Hematopoietic multipotent progenitor cell treated with erythropoietin and hydrocortisone succinate and interleukin-3 and kit ligand, for 17 days (in vitro differentiated cells): ENCODE measurements at places on chromosomes 13 and 19.

DNA sequence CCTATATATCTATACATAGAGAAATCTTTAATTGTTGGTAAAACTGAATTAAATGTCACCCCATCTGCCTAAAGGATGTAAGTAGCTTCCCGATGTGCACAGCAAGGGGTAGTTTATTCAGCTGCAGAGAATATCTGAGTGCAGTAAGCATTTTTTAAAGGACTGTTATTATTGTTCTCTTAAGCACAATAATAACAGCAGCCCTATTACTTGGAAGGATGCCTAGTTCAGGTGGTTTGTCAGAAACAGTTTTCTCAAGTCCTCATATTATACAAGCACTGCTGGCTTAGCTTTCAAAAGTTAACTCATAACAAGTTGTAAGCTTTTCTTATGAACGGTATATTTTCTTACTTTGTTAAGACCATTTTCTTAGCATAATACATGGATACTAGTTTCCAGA, 142.6 kb downstream of the CRYL1 start:
- no peak for DNase-seq

DNA sequence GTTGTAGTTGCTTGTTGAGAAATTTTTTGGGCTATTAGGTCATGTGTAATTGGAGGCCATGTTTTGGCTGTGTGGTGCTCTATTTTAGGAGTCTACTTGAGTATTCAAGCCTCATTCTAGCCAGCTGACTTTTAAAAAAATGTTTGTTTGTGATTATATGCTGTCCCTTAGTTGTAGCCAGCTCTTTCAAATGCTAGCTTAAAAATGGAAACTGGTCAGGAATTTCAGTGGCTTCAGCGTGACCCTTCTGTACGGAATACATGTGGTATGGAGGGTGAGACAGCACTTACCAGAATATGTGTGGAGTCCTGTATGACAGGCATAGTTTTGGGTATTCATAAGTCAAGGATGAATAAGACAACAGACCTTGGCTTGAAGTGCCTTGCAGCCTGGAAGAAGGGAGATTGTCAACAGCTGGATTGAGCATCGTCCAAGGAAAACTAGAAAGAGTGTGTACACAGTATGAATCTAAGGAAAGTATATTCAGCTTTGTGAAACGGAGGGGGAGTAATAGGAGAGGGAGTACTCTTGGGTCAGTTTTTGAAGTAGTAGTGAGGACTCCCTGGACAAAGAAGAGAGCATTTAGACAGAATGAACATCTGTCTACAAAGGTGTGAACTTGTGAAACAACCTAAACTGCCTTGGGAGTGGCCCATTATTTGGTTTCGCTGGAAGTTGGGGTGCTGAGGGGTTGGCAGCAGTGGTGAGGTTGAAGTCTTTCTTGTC, 20.0 kb upstream of the WTIP start:
- no peak for DNase-seq

DNA sequence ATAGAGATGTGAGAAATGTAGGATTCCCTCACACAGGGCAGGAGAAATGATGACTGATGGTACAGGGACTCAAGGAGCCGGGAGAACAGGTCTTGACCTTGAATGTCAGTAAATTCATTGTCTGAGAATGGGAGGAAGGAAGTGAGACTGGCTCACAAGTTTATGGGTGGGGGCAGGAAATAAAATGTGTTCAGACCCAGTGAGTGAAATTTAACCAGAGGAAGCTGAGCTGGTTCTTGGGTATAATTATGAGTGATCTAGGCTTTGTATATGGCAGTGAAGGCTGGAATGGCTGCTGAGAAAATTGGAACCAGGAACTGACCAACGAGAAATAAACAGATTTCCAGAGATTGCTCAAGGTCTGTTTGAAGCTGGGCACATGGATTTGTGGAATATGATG, 6.3 kb upstream of the IGSF23 start:
- DNase-seq: no peak

GRCh38 chr19:18735752-18736151, 52.3 kb downstream of the CRTC1 start:
- no peak for DNase-seq
